ENCODE measurements at places on chromosomes 2 and 18. TPM values are rescaled to one million over a fixed set of nuclear protein-coding genes. Genes with fewer than 3 reads are reported as not detected.

DNA sequence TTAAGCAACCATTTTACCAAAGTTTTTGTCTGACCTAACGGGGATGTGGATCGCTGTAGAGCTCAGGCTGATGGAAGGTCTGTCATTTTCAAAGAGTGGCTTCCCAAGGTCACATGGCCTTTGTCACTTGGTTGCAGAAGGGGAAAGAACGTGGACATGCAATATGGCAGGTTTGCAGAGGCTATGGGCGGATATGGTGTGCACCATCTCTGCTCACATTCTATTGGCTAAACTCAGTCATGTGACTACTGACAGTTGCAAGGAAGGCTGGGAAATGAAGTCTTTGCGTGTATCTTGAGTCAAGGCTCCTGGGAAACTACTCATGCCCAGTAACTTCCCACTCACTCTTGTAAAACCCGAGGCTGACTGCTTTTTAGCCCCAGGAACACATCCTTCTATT, 96.8 kb downstream of the ST6GAL2 start:
- H3K4me1 ChIP-seq, result no peaks in the 10 kb centered on the region
- DNase-seq, result no peak
- H3K4me3 ChIP-seq, result no peak overlapping the region
- H3K27ac ChIP-seq, result no peak overlapping the region
- no peaks in the 10 kb centered on the region for H3K27me3 ChIP-seq

- no peak overlapping the region for H3K27ac ChIP-seq
- H3K36me3 ChIP-seq, result no peaks in the 10 kb centered on the region
- no peaks in the 10 kb centered on the region for H3K27me3 ChIP-seq
- no peaks in the 10 kb centered on the region for H3K4me1 ChIP-seq
- H3K4me3 ChIP-seq, result no peak overlapping the region
Measured at GRCh38 chr2:173754165-173754564, 211.0 kb downstream of the SP3 start.

DNA sequence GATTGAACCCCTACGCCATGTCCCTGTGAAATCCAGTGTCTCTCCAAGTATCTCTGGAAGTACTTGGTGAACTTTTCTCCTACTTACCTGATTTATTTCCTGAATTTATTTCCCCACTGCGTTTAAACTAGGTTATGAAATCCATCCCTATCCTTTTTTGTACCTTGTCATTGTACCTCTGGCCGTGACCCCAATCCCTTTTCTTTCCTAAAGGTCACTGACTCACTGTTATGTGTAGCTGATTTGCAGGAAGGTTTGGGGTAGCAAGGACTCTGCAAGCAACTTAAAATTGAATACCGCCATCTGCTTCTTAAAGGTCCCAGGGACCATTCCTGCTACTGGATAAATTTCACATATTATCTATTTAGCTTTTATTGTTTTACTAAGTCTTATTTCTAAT, 4.6 kb upstream of the ENOSF1 start:
- H3K36me3 ChIP-seq, result no peaks in the 10 kb centered on the region
- no peak for DNase-seq
- no peak overlapping the region for H3K4me3 ChIP-seq
- H3K27me3 ChIP-seq, result no peaks in the 10 kb centered on the region

GRCh38 chr2:177174486-177174885, 38.1 kb upstream of the HNRNPA3 start:
- H3K27me3 ChIP-seq, result no peaks in the 10 kb centered on the region
- H3K4me3 ChIP-seq, result no peak overlapping the region
- H3K27ac ChIP-seq, result no peak overlapping the region
- no peaks in the 10 kb centered on the region for H3K36me3 ChIP-seq
- DNase-seq, result no peak

GRCh38 chr2:121329786-121330185, 44.8 kb upstream of the TFCP2L1 start:
- DNase-seq, result no peak
- no peaks in the 10 kb centered on the region for H3K27me3 ChIP-seq
- no peaks in the 10 kb centered on the region for H3K36me3 ChIP-seq

DNA sequence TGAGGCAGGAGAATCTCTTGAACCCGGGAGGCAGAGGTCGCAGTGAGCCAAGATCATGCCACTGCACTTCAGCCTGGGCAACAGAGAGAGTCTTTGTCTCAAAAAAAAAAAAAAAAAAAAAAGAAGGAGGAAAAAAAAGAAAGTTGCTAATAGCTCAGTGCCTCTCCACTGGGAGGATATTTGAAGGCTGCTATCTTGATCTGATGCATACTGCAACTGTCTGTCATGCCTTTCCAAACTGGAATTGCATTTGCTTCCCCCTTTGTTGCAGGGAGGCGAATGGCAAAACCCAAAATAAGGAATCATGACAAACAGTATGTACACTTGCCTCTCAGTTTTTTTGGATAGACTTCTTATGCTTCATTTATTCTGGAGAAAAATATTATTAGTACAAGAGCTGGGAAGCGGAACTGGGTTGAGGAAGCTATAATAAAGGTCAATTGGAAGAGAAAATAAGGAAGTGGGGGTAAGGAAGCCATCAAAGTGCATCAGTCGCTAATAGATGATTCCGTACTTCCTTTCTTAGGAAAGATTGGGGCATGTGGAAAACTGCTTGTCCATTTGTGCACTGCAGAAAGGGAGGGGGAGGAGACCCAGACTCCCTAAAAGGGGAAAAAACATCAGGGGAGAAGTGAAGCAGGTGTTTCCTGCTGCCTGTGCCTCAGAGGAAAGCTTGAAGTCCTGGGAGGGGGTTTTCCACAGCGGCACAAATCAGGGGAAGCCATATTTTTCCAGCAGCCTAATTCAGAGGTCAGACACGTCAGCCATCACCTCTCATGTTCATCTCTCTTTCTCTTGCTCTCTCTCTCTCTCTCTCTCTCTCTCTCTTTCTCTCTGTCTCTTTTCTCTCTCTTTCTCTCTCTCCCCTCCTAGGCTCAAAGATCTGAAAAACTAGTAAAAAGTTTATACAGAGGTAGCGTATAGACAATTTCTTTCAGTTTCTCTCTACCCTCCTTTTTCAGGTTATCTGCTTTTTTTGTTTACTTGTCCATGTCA, 301.4 kb upstream of the TNP1 start:
- H3K36me3 ChIP-seq, result no peaks in the 10 kb centered on the region
- H3K4me1 ChIP-seq, result peaks cover 13% of the 10 kb centered on the region
- no peak overlapping the region for H3K4me3 ChIP-seq

AQP4 gene
- 301 TPM for total RNA-seq

DNA sequence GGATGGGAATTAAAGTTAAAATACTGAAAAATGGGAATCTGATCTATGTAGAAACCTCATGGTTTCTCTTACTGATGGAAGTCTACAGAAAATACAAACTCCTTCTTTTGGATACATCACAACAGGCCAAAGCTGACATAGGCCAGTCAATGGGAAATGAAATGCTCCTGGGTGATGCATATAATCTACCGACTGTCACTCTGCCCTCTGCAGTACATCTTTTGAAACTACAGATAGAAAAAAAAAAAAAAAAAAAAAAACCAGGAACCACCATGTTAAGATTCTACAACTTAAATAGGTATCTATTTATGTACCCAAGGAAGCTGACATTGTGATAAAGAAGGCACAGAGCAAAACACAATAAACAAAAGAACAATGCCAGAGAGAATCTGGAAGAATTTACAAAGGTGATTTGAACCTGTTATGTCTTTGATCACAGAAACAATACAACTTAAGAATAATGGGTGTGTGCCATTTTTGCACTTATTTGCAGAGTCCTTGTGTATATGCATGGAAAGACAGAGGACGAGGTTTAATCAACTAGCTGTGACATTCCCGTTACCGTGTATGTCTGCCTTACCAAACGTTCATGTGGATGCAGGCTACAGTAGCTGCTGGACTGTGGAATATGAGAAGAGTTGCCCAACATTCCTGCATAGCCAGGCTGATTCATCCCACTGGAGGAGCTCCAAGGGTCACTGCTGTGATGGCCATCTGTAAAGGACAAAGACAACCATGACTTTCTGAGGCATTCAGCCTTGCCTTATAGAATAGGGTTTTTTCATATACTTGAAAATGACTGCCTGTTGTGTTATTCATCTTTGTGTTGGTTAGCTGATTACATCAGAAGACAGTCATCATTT, 312.7 kb downstream of the TCF4 start:
- no peak overlapping the region for H3K4me3 ChIP-seq
- no peaks in the 10 kb centered on the region for H3K4me1 ChIP-seq
- no peaks in the 10 kb centered on the region for H3K27me3 ChIP-seq
- H3K36me3 ChIP-seq, result peaks cover 22% of the 10 kb centered on the region
- H3K27ac ChIP-seq, result no peak overlapping the region
- DNase-seq, result no peak

DNA sequence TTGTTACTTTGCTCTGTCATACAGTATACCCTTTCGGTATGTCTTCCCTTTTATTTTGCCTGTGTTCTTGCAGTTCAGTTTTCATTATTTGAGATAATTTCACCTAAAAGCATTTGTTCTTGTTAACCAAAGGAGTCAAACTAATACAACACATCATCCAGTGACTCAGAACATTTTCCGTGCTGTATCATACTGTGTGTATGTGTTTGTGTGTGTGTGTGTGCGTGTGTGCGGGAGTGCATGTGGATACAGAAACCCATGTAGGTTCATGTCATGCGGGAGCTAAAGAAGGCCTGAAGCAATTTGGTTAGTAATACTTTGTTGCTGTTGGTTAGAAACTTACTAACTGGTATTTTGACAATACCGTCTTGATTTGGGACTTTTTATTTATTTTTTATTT, 60.0 kb downstream of the CEP192 start:
- no peak overlapping the region for H3K27ac ChIP-seq
- H3K27me3 ChIP-seq, result no peaks in the 10 kb centered on the region
- peaks cover 88% of the 10 kb centered on the region for H3K36me3 ChIP-seq
- H3K4me1 ChIP-seq, result no peaks in the 10 kb centered on the region
- no peak for DNase-seq

GRCh38 chr18:72999971-73000607, 132.3 kb upstream of the NETO1 start:
- no peak overlapping the region for H3K4me3 ChIP-seq
- H3K27me3 ChIP-seq, result no peaks in the 10 kb centered on the region
- no peak overlapping the region for H3K27ac ChIP-seq
- no peak for DNase-seq
- no peaks in the 10 kb centered on the region for H3K4me1 ChIP-seq

GNAL gene
- 5.6 TPM for total RNA-seq

DNA sequence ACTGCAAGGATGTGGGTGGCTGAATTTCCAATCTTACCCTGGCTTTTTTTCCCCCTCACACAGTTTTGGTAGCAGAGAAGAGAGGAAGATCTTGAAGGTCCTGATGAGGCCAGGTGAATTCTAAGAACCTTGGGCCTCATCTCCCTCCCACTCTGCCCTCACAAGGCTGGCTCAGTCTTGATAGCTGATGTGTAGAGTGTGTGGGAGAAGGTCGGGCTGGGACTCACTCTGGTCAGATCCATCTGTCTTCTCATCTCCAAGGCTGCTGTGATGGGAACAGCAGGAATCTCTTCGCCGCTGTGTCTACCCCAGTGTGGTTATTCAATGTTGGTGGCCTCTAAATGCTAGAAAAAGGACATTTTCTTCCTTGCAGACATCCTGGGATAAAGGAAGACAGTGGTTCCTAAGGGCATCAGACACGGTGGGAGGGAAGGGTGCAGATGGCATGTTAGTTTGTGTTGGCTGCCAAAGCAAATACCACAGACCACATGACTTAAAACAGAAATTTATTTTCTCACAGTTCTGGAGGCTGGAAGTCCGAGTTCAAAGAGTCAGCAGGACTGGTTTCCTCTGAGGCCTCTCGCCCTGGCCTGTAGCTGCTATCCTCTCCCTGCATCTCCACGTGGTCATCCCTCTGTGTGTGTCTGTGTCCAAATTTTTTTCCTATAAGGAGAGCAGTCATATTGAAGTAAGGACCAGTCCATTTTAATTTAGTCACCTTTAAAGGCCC, 37.6 kb upstream of the MGAT4A start:
- H3K36me3 ChIP-seq, result no peaks in the 10 kb centered on the region
- peaks cover 46% of the 10 kb centered on the region for H3K4me1 ChIP-seq
- H3K27me3 ChIP-seq, result no peaks in the 10 kb centered on the region
- DNase-seq, result no peak
- no peak overlapping the region for H3K4me3 ChIP-seq

DNA sequence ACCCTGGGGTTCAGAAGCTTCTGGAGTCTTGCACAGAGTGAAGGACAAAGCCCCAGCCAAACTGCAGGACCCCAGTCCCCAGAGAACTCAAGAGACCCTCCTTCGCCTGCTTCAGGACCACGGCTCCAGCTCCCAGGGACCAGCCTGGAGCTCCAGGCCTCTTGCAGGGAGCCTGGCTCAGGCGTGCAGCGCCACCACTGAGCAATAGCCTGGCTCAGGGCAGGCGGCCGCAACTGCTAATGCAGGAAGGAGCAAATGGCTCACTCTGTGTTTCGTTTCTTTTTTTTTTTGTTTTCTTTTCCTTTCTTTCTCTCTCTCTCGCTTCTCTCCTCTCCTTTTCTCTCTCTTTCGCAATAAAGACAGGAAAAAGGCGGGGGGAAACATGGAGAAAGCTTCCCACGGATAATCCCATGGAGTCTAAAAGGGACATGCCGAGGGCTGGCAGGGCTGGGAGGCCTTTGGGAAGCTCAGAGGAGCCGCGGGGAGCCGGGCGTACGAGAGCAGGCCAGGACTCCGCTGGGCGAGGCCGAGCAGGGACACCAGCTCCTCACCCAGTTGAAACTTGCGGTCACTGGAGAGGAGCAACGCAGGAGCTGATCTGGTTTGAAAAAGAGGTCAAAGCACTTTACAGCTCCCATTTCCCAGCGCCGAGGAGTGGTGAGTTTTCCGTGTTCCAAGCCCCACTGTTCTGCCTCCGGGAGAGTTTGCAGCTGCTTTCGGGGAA, 244.8 kb downstream of the TWIST2 start:
- H3K36me3 ChIP-seq, result peaks cover 80% of the 10 kb centered on the region
- H3K27ac ChIP-seq, result no peak overlapping the region
- H3K4me3 ChIP-seq, result no peak overlapping the region
- no peak for DNase-seq
- H3K4me1 ChIP-seq, result no peaks in the 10 kb centered on the region

CCDC141 gene
- 40.5 TPM for total RNA-seq

- H3K27ac ChIP-seq, result no peak overlapping the region
- DNase-seq, result no peak
- H3K4me1 ChIP-seq, result no peaks in the 10 kb centered on the region
- no peak overlapping the region for H3K4me3 ChIP-seq
- no peaks in the 10 kb centered on the region for H3K36me3 ChIP-seq
Measured at GRCh38 chr2:210399440-210400041, 77.0 kb downstream of the LANCL1 start.

- H3K4me3 ChIP-seq, result no peak overlapping the region
- H3K27me3 ChIP-seq, result no peaks in the 10 kb centered on the region
- no peak for DNase-seq
- no peaks in the 10 kb centered on the region for H3K4me1 ChIP-seq
- H3K27ac ChIP-seq, result no peak overlapping the region
- no peaks in the 10 kb centered on the region for H3K36me3 ChIP-seq
Measured at GRCh38 chr2:234555616-234556249, 58.9 kb upstream of the ARL4C start.

GRCh38 chr2:13652531-13653313, 936.0 kb downstream of the TRIB2 start:
- no peak overlapping the region for H3K4me3 ChIP-seq
- no peak for DNase-seq
- H3K27ac ChIP-seq, result no peak overlapping the region
- no peaks in the 10 kb centered on the region for H3K27me3 ChIP-seq
- no peaks in the 10 kb centered on the region for H3K4me1 ChIP-seq

Measured in lower lobe of right lung (tissue), 2 donors.